ENCODE measurements at places on chromosomes 16 and 17.

- DNase-seq: no peak
Measured at GRCh38 chr17:8451933-8452614, 16.4 kb downstream of the NDEL1 start.

DNA sequence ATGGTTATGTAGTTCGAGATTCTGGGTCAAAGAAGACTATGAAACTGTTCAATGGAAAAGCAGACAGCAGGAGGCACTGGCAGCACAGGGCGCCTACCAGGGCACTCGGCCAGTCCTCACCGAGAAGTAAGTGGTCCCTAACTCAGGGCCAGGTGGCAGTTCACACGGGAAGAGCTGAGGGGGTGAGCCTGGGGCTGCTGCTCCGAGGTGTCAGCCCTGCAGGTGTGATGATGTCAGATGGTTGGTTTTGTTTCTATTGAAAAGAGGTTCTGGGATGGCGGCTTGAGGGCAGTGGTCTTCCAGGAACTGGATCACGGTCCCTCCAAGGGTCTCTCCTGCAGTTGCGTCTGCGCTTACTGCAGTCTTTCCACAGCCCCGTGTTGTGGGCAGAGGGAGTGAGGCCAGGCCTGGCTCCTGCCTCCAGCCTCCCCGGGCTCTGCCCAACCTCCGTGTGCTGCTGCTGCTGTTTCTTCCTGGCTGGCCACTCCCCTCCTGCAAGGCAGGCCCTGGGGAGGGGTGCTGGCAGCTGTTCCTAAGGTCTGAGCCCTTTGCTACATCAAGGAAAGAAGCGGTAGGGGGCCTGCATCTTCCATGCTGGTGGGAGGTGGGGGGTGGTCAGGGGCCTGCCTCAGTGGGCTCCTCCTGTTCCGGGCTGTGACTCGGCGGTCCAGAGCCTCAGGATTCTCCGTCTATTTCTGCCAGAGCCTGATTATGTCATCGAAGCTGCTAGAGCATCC, 22.6 kb downstream of the RNF213 start:
- no peak for DNase-seq

- DNase-seq: no peak
Measured at GRCh38 chr17:40526668-40527067, 25.2 kb upstream of the TNS4 start.

- DNase-seq: no peak
Measured at GRCh38 chr17:39198186-39198566, 707 bp upstream of the CACNB1 start.

GRCh38 chr16:35252356-35252936, 1793.0 kb downstream of the TP53TG3F start:
- DNase-seq: no peak

DNA sequence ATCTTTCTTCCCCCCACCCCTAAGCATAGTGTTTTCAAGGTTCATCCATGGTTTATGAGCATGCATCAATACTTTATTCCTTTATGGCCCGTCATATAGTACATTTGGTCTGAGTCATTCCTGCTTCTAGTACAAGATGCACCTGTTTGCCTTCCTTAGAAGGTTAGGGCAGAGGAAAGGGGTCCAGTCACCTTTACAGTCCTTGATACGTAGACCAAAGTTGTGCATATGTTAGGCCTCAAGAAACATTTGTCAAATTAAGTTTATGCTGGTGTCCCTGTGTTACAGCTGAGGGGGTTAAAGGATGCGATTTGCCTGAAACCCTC, 1.4 kb downstream of the CYB5D2 start:
- peak; percentile 11 for DNase-seq

DNA sequence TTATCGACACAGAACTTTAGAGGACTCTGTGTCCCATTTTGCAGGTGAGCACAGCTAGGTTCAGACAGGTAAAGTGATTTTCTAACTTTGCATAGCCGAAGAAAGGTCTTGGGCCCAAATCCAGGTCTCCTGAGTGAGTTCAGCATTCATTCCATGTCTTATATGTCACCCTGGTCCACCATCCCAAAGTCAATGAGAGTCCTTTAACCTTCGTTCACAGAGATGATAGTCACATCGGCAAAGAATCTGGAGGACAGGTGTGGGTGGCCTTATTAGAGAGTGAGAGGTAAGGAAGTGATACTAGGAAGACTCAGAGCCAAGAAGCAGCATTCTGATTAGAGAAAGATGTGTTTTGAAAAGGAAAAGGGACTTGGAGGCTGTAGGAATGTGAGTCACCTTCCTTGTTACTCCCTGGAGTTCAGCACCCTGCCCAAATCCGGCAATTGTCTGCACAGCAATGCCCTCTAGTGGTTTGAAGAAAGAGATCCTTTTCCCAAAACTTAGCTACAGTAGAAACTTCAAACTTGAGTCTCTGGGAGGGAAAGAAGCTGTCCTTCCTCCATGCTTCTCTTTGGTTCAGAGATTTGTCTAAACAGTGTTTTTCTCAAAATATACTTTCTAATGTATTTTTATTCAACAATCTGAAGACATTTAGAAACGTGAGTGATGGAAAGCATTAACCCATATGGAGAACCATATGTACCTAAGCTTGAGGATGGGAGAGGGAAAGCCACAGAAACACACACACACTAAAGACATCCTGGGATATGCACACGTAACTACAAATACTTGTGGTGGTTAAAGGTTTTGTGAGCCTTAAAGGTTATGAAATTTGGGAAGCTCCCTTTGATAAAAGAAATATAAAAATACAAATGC, 96.4 kb upstream of the SHISA6 start:
- peak; percentile 16 for DNase-seq

GRCh38 chr16:401468-402348, at the start of gene DECR2:
Gene DECR2, plus strand, starts transcription at chr16:401885. Its CDS starts 79 bp downstream, at chr16:401964.
- DNase-seq: peak; percentile 95

DNA sequence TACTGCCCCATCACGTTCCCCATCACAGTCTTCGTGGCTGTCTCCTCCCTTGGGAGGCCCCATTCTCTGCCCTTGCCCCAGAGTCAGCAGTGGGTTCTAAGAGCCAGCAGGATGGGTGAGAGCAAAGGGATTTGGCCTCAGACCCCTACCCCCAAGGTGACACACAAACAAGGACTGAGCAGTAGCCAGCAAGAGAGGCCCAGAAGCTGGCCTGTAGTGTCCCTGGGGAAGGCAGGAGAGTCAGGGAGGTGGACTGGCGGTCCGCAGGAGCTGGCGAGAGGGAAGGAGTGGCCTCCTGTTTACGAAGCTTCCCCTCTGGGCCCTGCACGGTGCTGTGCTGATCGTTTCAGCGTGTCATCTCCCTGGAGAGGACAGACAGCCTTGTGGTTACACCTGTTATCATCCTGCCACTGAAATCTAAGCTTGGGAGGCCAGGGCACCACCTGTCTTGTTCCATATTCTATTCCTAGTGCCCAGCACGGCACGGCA, 8.4 kb downstream of the WDR81 start:
- DNase-seq: no peak

DNA sequence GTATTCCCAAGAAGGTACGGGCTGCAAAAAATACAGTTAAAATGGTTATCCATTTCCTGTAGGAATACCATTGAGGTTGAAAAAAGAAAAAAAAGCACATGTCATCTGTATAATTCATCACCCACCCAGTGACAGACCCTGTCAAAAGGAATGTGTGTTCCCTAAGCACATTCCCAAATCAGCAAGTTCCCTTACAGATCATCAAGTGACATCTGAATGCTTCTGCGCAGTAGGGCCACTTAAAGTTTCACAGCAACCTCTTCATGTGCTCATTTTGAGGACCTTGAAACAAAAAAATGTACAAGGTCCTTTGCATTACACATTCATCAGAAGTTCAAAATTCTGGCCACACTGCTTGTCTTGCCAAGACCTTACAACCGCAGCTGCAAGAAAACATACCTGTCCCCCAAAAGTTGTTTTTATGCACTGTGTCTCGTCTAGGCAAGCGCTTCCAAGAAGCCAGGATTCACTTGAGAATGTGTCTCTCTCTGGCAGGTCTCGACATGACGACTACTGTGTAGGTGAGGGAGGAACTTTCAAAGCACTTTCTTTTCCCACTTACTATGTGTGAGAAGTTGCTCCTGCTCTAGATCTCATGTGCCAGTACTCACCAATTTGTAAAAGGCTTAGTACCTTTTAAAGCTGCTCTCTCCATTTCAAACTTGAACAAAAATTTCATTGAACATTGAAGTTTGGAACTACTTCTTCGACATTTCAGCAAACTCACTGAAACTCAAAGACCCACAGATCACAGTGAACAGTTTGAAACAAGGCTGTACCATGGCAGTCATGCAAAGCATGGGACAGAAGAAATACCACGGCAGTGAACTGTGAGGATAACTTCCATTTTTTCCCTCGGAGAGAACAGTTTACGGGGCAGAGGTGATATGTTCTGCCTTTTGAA, 4.3 kb upstream of the POLG2 start:
- no peak for DNase-seq

GRCh38 chr17:49564638-49565037, 11.0 kb upstream of the NXPH3 start:
- DNase-seq: no peak

GRCh38 chr16:86498671-86499439, 11.5 kb upstream of the FOXF1 start:
- peak; percentile 76 for DNase-seq

GRCh38 chr17:73397856-73398540, 86.2 kb upstream of the CDC42EP4 start:
- no peak for DNase-seq

- peak; percentile 86 for DNase-seq
Measured at GRCh38 chr17:81400154-81400977, 5.1 kb downstream of the BAHCC1 start.

- no peak for DNase-seq
Measured at GRCh38 chr16:59179446-59180082, 445.4 kb upstream of the GOT2 start.

DNA sequence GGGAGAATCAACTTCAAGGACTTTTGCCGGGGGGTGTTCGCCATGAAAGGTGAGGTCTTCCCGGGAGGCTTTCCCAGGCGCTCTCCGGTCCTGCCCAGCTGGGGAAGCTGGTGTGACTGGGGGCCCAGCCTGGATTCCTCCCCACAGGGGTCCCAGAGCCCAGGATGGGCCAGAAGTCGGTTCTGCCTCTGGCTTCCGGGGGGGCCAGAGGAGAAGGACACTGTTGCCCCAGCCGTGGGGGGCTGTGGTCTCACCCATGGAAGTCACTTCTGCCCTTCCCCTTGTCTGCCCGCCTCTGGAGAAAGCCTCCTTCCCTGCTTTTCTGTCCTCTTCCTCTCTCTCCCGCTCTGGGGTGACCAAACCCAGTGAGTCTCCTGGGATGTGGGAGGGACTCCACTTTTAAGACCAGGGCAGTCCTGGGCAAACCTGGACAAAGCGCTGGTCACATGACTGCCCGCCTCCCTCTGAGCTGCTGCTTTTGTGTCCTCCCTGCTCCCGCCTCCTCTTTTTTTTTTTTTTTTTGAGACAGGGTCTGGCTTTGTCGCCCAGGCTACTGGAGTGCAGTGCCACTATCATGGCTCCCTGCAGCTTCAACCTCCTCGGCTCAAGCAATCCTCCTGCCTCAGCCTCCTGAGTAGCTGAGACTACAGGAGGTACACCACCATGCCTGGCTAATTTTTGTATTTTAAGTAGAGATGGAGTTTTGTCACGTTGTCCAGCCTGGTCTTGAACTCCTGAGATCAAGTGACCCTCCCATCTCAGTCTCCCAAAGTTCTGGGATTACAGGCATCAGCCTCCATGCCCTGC, 40.6 kb downstream of the RAB11FIP4 start:
- DNase-seq: no peak

GRCh38 chr17:16398270-16399267, 16.8 kb upstream of the TRPV2 start:
- DNase-seq: no peak

- DNase-seq: no peak
Measured at GRCh38 chr16:88393034-88393433, 10.3 kb downstream of the ZNF469 start.

DNA sequence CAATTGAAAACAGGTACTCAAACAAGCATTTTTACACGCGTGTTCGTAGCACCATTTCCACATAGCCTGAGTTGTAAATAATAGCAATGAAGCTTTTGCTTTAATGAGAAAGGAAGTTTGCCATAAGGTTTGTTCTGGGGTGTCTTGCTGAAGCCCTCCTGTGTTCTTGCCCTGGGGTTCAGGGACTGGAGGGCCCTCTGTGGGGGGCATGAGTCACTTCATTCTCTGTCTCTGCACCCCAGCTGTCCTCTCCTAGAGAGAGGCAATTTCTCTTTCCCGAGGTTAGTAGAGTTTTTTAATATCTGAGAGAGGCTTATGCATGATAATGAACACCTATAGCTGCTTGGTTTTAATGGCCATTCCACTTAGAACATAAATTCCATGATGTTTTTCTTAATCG, 9.6 kb downstream of the AFMID start:
- no peak for DNase-seq

- DNase-seq: no peak
Measured at GRCh38 chr16:88681084-88681680, 5.1 kb downstream of the SNAI3 start.

DNA sequence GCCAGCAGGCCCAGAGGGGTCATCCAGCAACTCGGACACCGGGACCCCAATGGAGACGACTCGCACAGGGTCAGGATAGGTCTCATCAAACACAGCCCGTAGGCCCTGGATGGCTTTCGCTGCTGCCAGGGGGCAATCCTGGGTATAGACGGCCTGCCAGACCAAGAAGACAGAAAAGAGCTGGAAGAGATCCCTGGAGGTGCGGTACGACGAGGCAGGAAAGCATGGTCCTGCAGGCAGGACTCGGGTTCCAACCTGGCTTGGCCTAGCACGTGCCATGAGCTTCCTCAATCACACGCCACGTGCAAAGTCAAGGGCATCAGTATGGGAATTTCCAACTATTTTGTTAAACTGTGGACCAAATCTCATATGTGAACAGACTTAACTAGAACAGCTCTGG, 6.3 kb upstream of the EXOSC6 start:
- DNase-seq: no peak

DNA sequence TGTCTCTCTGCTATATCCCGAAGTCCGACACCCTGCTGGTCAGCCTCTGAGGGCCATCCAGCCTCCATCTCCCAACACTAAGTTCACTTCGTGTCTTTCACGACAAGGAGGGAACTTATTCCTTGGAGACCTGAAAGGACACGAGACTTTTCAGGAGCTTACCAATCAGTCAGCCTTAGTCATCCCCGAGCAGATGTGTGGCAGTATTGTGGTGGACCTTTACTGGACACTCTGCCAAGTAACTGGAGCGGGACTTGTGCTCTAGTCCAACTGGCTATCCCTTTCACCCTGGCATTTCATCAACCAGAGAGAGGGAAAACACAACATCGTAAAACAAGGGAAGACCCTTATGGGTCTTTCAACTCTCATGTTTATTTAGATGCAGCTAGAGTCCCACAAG, 87.1 kb downstream of the EMP2 start:
- no peak for DNase-seq

DNA sequence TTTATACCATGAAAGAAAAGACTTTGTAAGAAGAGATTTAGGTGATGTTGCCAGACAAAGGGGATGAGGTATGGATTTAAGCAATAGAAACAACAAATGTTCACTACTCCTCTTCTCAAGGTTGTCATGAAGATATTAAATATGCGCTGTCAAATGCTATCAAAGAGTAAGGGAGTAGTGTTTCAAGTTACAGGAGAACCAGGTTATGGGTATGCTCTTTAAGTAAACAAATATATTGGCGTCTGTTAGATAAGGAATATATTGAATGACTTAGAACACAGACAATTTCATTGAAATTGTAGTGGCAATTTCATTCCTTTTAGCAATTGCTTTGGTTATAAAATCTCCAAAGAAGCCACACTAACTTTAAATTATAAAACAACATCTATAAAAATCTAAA, 229.0 kb downstream of the FTO start:
- DNase-seq: no peak
